ENCODE measurements at places on chromosomes 1 and 21. TPM values are rescaled to one million over a fixed set of nuclear protein-coding genes. Genes with fewer than 3 reads are reported as not detected.

DNA sequence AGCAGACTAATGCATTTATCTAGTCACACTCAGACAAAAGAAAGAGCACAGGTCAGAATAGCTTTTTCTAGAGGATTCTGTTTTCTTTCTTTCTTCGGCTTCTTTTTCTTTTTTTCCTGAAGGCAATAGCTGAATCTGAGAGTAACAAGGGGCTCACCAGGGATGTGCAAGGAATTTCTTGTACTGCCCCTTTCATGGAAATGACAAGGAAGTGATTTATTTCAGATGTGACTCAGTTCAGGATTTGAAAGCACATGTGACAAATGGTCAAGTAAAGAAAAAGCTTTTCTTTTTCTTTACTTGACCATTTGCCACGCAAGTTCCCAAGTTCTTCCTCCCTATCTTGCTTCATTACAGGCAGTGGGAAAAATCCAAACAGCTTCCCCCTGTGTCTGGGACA, 202.0 kb downstream of the GABPA start:
- H3K27me3 ChIP-seq, result no peaks in the 10 kb centered on the region
- H3K4me3 ChIP-seq, result no peak overlapping the region
- peaks cover 10% of the 10 kb centered on the region for H3K4me1 ChIP-seq
- no peak overlapping the region for H3K27ac ChIP-seq

DNA sequence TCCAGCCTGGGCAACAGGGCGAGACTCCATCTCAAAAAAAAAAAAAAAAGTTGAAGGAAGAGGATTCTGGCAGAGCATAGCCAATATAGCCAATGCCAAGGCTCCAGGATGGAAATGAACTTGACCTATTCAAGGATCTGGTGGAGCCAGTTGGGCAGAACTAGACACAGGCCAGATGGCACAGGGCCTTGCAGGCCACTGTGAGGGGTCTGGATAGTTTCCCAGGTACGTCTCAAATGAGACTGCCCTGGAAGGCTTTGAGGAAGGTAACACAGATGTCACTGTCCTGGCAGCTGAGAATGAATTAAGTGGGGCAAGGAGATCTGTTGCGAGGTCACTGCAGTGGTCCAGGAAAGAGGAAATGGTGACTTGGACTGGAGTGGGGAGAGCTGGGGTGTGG, 12.0 kb upstream of the ARHGEF19 start:
- H3K27me3 ChIP-seq, result no peaks in the 10 kb centered on the region
- no peaks in the 10 kb centered on the region for H3K36me3 ChIP-seq
- no peak overlapping the region for H3K27ac ChIP-seq
- H3K4me1 ChIP-seq, result no peaks in the 10 kb centered on the region

DNA sequence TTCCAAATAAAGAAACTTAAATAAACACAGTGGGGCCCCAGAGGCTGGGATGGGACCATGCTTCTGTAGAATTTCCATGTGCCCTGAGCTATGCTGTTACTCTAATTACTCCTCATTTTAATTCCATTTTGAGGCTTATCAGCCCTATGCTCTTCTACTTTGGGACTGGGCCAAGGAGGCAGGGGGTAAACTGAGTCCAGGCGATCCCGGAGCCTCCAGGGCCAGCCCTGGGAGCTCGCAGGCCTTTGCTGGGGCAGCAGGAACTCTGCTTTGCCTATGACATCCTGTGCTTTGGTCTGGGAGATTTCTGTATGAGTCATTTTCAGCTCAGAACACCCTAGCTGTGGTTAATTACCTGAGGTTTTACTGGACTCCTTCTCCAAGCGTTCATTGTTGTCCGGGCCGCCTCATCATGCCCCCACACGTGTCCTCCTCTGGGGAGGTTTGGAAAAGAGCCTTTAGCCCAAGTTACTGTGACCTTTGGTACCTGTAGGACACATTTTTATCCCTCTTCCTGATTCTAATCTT, 95.7 kb downstream of the RHOU start:
- peak overlapping the region; percentile 24 for H3K27ac ChIP-seq
- H3K27me3 ChIP-seq, result peaks cover 51% of the 10 kb centered on the region
- H3K36me3 ChIP-seq, result no peaks in the 10 kb centered on the region
- H3K4me1 ChIP-seq, result peaks cover 8% of the 10 kb centered on the region
- H3K4me3 ChIP-seq, result no peak overlapping the region
- peak; percentile 91 for DNase-seq

- H3K27me3 ChIP-seq, result no peaks in the 10 kb centered on the region
- DNase-seq, result peak; percentile 81
- H3K4me3 ChIP-seq, result peak overlapping the region; percentile 38
- H3K36me3 ChIP-seq, result no peaks in the 10 kb centered on the region
- peaks cover 47% of the 10 kb centered on the region for H3K4me1 ChIP-seq
- peak overlapping the region; percentile 95 for H3K27ac ChIP-seq
Measured at GRCh38 chr21:29261555-29262540, 36.9 kb upstream of the BACH1 start.

DNA sequence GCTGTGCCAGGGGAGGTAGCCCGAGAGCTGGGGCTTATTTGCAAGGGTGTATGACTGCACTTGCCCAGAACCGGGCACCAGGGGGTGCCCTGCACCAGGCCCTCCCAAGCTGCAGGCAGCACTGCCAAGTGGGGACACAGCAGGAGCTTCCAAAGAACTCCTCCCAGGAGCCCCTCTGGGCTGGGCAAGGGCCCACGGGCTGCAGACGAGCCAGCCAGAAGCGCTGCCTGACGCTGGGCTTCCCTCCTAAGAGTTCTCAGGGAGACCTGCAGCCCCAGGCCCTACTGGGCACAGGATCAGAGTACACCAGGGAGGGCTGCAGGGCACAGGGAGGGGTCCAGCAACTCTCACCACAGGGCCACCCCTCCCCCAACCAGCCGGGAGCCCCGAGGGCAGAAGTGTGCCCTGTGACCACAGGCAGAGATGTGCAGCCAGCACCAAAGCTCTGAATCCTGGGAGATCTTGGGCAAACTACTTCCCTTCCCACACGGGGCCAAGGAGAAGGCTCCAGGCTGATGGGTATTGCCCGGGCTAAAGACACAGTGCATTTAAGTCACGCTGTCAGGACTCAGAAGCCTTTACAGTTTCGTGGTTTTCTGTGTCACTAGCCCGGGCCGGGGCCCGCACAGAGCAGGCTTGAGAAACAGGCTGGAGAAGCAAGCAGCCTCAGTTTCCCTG, 63.4 kb downstream of the KCNAB2 start:
- no peaks in the 10 kb centered on the region for H3K4me1 ChIP-seq
- no peaks in the 10 kb centered on the region for H3K36me3 ChIP-seq
- H3K27ac ChIP-seq, result no peak overlapping the region
- H3K27me3 ChIP-seq, result peaks cover 25% of the 10 kb centered on the region
- no peak overlapping the region for H3K4me3 ChIP-seq

GRCh38 chr21:41451753-41452676, 26.0 kb downstream of the MX1 start:
- DNase-seq, result peak; percentile 16
- no peaks in the 10 kb centered on the region for H3K27me3 ChIP-seq
- H3K36me3 ChIP-seq, result no peaks in the 10 kb centered on the region
- H3K27ac ChIP-seq, result no peak overlapping the region
- H3K4me1 ChIP-seq, result no peaks in the 10 kb centered on the region

DNA sequence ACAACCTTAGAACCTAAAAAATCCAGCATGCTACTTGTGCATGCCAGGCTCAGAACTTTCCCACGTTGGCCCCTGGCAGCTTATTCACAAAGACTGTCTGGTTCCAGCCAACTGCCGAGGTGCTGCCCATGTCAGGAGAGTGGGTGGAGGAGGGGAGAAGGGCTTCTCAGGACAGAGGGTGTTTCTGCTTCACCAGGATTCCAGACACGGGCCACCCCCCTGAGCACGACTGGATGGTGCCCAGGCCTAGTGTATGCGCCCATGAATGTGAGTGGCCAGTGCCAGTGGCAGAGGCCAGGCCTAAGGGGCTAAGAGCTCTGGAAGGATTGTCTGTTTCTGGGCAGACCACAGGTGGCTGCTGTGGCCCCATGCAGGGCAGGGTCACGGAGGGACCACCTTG, 148.2 kb upstream of the COL6A1 start:
- no peaks in the 10 kb centered on the region for H3K36me3 ChIP-seq
- H3K27me3 ChIP-seq, result no peaks in the 10 kb centered on the region
- no peak for DNase-seq
- H3K27ac ChIP-seq, result no peak overlapping the region
- no peak overlapping the region for H3K4me3 ChIP-seq

The ZNF672 gene
- 36.2 TPM for total RNA-seq

The CCDC17 gene
- 3.9 TPM for total RNA-seq

The HS2ST1 gene
- total RNA-seq, result 20.4 TPM

The TMEM269 gene
- total RNA-seq, result 0.17 TPM

The HMCN1 gene
- 0.12 TPM for total RNA-seq

The GPR25 gene
- total RNA-seq, result 0.25 TPM
